ENCODE measurements at places on chromosomes 11 and 22.

GRCh38 chr11:15825976-15826650, 530.2 kb downstream of the SOX6 start:
- DNase-seq = no peak

- DNase-seq = no peak
Measured at GRCh38 chr11:78886616-78887015, 312.0 kb upstream of the NARS2 start.

- no peak for DNase-seq
Measured at GRCh38 chr11:61126256-61126655, 24.0 kb downstream of the CD5 start.

DNA sequence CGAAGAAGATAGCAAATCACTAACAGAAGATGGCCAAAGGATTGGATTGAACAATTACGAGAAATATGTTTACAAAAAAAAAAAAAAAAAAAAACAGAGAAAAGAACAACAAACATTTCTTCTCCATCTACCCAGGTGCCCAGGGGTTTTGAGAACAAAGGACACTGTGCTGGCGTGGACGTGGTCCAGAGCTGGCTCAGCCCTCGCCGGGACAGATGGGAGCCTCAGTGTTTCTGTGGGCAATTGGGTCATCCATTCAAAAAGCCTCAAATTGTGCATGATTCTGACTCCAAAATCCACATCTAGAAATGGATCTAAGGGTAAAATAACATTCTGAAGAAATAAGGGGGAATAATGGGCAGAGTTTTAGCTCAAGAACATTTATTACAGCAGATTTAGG, 63.1 kb downstream of the DHCR7 start:
- DNase-seq = no peak

GRCh38 chr22:38618682-38619081, 37.5 kb downstream of the FAM227A start:
- no peak for DNase-seq

- no peak for DNase-seq
Measured at GRCh38 chr22:49093192-49093880, 734.3 kb downstream of the BRD1 start.

DNA sequence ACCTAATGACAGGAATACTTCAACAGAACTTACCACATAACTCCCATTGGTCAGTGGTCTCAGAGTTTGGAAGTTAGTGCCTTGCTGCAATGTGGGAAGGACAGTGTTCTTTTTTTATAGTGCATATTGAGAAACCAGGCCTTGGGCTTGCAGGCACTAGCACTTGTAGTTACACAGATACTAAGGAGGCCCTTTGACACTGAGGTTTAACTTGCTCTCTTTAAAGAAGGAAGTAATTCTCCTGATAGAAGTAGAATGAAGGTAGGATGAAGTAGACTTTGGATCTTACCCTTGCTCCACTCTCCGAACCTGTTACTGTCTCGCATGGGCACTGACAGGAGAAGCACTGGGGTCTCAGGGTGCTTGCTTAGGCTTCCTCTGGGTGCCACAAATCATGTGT, 31.0 kb upstream of the ST14 start:
- DNase-seq = no peak

DNA sequence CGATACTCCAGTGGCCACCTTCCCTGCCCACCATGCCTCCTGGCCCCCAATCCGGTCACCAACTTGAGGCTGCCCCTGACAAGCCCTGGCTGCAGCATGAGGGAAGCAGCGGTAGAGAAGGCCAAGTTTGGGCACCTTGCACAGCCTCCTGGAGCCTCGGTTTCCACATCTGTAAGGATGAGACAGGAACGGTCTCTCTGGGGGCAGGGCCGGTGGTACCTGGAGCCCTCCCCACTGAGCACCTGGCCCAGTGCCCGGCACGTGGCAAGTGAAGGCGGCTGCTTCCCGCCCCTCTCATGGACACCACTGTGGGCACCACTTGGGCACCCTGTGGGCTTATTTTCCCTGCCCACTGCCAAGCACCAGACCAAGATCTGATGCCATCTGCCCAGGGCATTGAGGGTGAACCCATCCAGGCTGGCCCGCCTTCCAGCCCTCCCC, 77.8 kb downstream of the CDKN1C start:
- DNase-seq = no peak

GRCh38 chr11:102389253-102389652, 42.2 kb downstream of the BIRC2 start:
- no peak for DNase-seq

GRCh38 chr22:21064917-21065864, 19.4 kb downstream of the LRRC74B start:
- DNase-seq = no peak

GRCh38 chr11:107696140-107696539, 15.7 kb downstream of the SLN start:
- DNase-seq = no peak

- no peak for DNase-seq
Measured at GRCh38 chr11:70292863-70293262, 22.4 kb downstream of the PPFIA1 start.
